ENCODE measurements at places on chromosomes 7 and 10. TPM values are rescaled to one million over a fixed set of nuclear protein-coding genes. Genes with fewer than 3 reads are reported as not detected.
A peak's percentile ranks its signal among the peaks of the same experiment; 100 is the strongest.

Gene ABCA13
- total RNA-seq: 0.13 TPM

DNA sequence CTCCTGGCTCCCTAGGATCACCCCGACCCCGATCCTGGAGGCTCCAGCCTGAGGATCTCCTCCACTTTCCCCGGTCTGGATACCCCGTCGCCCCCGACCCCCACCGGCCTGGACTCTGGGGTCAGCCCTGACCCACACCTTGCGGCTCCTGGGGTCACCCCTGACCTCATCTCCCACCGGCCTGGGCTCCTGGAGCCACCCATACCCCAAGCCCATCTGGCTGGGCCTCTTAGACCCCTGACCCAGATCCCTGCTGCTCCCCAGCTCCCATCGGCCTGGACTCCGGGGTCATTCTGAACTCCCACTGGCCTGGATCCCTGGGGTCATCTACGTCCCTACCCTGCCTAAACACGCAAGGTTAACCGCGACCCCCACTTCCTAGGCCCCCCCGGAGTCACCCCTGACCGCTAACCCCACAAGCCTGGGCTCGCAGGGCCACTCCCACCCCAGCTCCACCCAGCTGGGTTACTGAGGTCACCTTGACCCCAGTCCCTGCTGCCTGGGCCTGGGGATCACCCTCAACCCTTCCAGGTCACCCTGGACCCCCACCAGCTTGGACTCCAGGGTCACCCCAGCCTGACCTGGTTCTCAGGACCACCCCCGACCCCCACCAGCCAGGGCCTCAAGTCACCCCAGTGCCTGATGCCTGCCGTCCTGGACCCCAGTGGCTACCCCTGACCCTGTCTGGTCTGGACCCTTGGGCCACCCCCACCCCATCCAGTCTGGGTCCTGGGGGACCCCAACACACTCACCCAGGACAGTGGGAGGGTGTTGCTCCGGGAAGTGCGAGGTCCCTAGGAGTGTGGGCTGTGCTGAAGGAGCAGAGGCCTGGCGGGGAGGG, 1.2 kb downstream of the FOXK1 start:
- no peak for DNase-seq
- H3K4me3 ChIP-seq: peak overlapping the region; percentile 72
- H3K36me3 ChIP-seq: no peaks in the 10 kb centered on the region
- H3K4me1 ChIP-seq: peaks cover 6% of the 10 kb centered on the region
- peaks cover 3% of the 10 kb centered on the region for H3K27me3 ChIP-seq
- no peak overlapping the region for H3K27ac ChIP-seq

Gene KLF6
- total RNA-seq: 19.5 TPM

- DNase-seq: no peak
- no peaks in the 10 kb centered on the region for H3K4me1 ChIP-seq
- H3K27me3 ChIP-seq: no peaks in the 10 kb centered on the region
- no peaks in the 10 kb centered on the region for H3K36me3 ChIP-seq
These were observed 77.2 kb downstream of the CH25H start for GRCh38 chr10:89129911-89130310.

Gene AOC1
- total RNA-seq: 0.48 TPM

Gene PNLIP
- total RNA-seq: not detected

Gene NPY
- total RNA-seq: 1.0 TPM

Gene SLC26A4
- 0.35 TPM for total RNA-seq

DNA sequence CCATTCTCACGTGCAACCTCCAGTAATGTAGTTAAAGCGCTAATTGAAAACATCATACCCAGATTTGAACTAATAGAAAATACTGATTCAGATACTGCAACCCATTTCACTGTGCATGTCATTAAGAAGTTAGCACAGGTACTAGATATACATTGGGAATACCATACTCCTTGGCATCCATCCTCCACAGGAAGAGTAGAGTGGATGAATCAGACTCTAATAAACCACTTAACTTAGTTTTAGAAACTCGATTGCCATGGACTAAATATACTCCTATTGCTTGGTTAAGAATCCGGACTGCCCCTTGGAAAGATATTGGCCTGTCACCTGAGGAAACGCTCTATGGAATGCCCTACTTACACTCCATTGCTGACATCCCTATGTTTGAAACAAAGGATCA, 9.5 kb downstream of the AKR1B15 start:
- H3K4me1 ChIP-seq: no peaks in the 10 kb centered on the region
- H3K4me3 ChIP-seq: no peak overlapping the region
- DNase-seq: no peak
- H3K27me3 ChIP-seq: no peaks in the 10 kb centered on the region
- H3K27ac ChIP-seq: no peak overlapping the region
- no peaks in the 10 kb centered on the region for H3K36me3 ChIP-seq

Gene SMO
- total RNA-seq: 61.2 TPM

Measured in H1 (cell line).